ENCODE measurements at places on chromosomes 2 and 18.

DNA sequence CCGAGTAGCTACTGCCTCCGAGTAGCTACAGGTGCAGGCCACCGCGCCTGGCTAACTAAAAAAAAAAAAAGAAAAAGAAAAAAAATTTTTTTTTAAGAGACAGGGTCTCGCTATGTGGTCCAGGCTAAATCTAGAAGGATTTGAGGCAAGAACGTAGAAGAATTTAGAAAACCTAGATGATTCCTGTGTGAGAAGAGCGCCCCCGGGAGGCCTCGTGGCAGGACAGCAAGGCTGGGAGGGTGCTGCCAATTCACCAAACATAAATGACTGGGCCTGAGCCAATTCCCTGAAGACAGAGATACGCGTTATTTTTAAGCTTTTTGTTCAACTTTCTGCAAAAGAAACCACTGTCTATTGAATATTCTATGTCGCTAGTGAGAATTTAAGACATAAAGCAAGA lies 90.1 kb upstream of the TGFA start:
- no peak for DNase-seq

DNA sequence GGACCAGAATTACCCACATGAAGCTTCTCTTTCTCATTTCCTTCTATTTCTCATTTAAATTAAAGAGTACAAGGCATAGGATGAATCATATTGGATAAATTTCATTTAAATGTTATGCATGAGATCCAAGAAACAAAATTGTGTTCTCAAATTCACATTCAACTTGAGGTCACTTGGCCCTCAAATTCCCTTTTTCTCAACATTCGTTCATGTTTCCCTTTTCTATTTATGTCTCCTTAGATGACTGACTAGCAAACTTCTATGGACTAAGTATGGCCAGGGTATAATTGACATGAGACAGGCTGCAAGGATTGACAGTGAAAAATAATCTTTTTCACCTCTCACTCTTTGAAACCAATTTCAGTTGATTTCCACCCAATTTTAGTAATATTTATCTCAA lies 4.0 kb upstream of the LDLRAD4 start:
- DNase-seq = no peak

GRCh38 chr18:79046522-79046921 lies 22.7 kb upstream of the ATP9B start:
- no peak for DNase-seq

GRCh38 chr2:181268174-181268867 lies 188.9 kb upstream of the ITGA4 start:
- DNase-seq = no peak

GRCh38 chr18:43350176-43350575 lies 72.9 kb upstream of the SYT4 start:
- no peak for DNase-seq
